ENCODE measurements at places on chromosomes 1 and 21.

DNA sequence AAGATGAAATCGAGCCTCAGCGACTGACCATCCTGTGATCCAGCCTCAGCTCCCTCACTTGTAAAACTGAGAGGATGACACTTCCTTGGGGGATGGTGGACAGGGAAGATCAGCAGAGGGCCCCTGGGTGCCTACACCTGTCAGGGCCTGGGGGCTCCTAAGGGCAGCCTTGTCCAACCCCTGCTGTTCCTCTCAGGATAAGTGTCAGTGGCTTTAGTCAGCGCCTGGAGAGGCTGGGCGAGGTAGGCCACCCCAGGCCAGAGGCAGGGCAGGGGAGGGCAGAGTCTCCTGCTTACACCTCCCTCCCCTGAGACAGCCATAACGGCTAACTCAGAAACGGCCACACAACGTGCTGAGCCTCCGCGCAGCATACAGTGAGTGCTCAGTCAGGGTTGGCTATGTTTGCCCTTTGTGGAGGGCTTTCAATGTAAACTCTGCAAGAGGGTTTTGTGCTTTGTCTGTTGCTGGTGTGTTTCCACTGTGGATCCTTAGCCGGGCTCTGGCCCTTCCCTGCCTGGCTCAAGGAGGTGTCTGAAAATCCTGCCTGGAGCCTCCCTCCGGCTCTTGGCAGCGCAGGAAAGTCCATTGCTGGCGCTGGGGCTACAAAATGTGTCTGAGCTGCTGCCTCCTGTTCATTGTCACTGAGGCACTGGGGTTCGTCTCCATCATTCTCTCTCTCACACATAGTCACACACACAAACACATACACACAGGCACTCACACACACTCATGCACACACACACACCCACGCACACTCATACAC lies 588.4 kb downstream of the PTPRU start:
- no peak overlapping the region for H3K27ac ChIP-seq
- no peak overlapping the region for H3K4me3 ChIP-seq
- DNase-seq = no peak
- H3K4me1 ChIP-seq = no peaks in the 10 kb centered on the region
- H3K27me3 ChIP-seq = peaks cover 17% of the 10 kb centered on the region
- no peaks in the 10 kb centered on the region for H3K36me3 ChIP-seq

GRCh38 chr1:9539829-9540550 lies 725 bp downstream of the SLC25A33 start:
- no peaks in the 10 kb centered on the region for H3K27me3 ChIP-seq
- H3K27ac ChIP-seq = peak overlapping the region; percentile 85
- H3K36me3 ChIP-seq = peaks cover 21% of the 10 kb centered on the region
- peak overlapping the region; percentile 95 for H3K4me3 ChIP-seq

DNA sequence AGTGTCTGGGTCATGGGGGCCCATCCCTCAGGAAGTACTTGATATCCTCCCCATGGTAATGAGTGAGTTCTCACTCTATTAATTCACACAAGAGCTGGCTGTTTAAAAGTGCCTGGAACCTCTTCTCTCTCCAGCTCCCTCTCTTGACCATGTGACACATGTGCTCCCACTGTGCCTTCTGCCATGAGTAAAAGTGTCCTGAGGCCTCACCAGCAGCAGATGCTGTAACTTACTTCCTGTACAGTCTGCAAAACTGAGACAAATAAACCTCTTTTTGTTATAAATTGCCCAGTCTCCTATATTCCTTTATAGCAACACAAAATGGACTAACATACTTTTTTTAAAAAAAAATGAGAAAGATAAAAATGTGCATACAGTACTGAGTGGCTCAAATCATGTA lies 24.0 kb downstream of the PUM1 start:
- H3K36me3 ChIP-seq = peaks cover 58% of the 10 kb centered on the region
- peaks cover 34% of the 10 kb centered on the region for H3K4me1 ChIP-seq
- H3K27me3 ChIP-seq = no peaks in the 10 kb centered on the region
- H3K4me3 ChIP-seq = no peak overlapping the region
- no peak overlapping the region for H3K27ac ChIP-seq

GRCh38 chr1:88984569-88984968 lies 7.9 kb downstream of the KYAT3 start:
- DNase-seq = no peak
- no peaks in the 10 kb centered on the region for H3K27me3 ChIP-seq
- H3K27ac ChIP-seq = peak overlapping the region; percentile 72
- H3K4me3 ChIP-seq = peak overlapping the region; percentile 62
- peaks cover 78% of the 10 kb centered on the region for H3K4me1 ChIP-seq

GRCh38 chr1:47585141-47585902 lies 147.5 kb downstream of the FOXD2 start:
- H3K4me1 ChIP-seq = peaks cover 2% of the 10 kb centered on the region
- no peaks in the 10 kb centered on the region for H3K36me3 ChIP-seq
- no peak overlapping the region for H3K27ac ChIP-seq
- peaks cover 13% of the 10 kb centered on the region for H3K27me3 ChIP-seq

DNA sequence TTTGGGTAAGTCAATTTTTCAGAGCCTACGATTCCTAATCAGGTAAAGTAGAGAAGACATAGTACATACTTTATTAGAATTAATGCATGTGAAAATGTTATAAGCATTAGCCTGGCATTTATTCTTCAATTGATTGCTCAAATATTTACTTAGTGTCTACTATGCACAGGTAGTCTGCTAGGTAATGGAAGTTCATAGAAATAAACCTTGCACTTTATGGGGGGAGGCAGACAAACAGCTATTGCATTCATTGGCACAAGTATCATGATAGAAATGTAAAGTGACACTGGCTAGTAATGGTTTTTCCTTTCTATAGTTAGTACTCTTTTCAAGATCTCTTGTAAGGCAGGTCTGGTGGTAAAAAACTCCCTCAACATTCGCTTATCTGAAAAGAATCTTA lies 44.9 kb downstream of the ZNHIT6 start:
- DNase-seq = no peak
- no peak overlapping the region for H3K27ac ChIP-seq
- peaks cover 24% of the 10 kb centered on the region for H3K36me3 ChIP-seq
- H3K27me3 ChIP-seq = no peaks in the 10 kb centered on the region
- no peak overlapping the region for H3K4me3 ChIP-seq

Measured in activated CD4-positive, alpha-beta T cell treated with anti-CD3 and anti-CD28 coated beads, Interleukin-2, amount 10 ng/mL, durations not matched to agents 24 days and 14 days (primary cell).